ENCODE measurements at places on chromosomes 2 and 18. TPM values are rescaled to one million over a fixed set of nuclear protein-coding genes. Genes with fewer than 3 reads are reported as not detected.

UGT1A3 gene
- total RNA-seq: not detected

TNS1 gene
- total RNA-seq: 0.13 TPM

CBLN2 gene
- total RNA-seq: not detected

REG3A gene
- not detected for total RNA-seq

RNF144A gene
- total RNA-seq: 0.56 TPM

AOX1 gene
- not detected for total RNA-seq

DNA sequence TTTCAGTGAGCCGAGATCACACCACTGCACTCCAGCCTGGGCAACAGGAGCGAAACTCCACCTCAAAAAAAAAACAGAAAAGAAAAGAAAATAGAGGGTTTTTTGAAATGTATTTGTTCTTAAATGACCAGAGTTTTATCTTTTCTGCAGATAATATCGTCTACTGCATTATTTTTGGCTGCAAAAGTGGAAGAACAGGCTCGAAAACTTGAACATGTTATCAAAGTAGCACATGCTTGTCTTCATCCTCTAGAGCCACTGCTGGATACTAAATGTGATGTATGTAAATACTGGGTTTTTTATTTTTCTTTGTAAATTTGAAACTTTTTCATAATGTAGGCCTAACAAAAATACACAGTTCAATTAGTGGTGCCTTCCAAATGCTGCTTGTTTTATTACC lies 18.1 kb downstream of the CCNT2 start:
- no peak overlapping the region for H3K27ac ChIP-seq
- DNase-seq: no peak
- no peak overlapping the region for H3K4me3 ChIP-seq
- peaks cover 35% of the 10 kb centered on the region for H3K4me1 ChIP-seq

GRCh38 chr18:34647251-34647650 lies 62.8 kb upstream of the DTNA start:
- H3K27ac ChIP-seq: no peak overlapping the region
- H3K36me3 ChIP-seq: no peaks in the 10 kb centered on the region
- peaks cover 2% of the 10 kb centered on the region for H3K27me3 ChIP-seq
- H3K4me3 ChIP-seq: no peak overlapping the region
- DNase-seq: no peak

- H3K36me3 ChIP-seq: no peaks in the 10 kb centered on the region
- H3K4me3 ChIP-seq: no peak overlapping the region
- H3K27me3 ChIP-seq: peaks cover 10% of the 10 kb centered on the region
- DNase-seq: no peak
- no peak overlapping the region for H3K27ac ChIP-seq
These were observed 95.3 kb downstream of the RBM43 start for GRCh38 chr2:151166410-151166809.

- H3K27ac ChIP-seq: no peak overlapping the region
- no peaks in the 10 kb centered on the region for H3K36me3 ChIP-seq
- H3K27me3 ChIP-seq: peaks cover 5% of the 10 kb centered on the region
These were observed 44.1 kb downstream of the TGFA start for GRCh38 chr2:70509565-70509964.

DNA sequence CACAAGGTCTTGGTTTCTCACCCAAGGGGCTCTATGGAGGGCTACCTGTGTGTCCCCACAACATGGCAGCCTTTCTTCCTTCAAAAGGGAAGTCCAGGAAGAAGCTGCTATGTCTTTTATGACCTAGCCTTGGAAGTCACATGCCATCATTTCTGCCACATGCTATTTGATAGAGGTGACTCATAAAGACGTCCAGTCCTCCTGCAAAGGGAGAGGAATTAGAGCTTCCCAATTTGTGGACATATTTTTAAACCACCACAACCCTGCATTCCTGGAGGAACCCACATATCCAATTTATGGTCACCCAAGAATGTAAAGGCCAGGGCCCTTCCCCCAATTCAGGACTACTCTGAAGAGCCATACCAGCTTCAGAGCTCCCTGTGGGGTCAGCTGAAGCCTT lies 246.2 kb downstream of the CYP26B1 start:
- DNase-seq: no peak
- no peaks in the 10 kb centered on the region for H3K4me1 ChIP-seq
- no peak overlapping the region for H3K4me3 ChIP-seq

DNA sequence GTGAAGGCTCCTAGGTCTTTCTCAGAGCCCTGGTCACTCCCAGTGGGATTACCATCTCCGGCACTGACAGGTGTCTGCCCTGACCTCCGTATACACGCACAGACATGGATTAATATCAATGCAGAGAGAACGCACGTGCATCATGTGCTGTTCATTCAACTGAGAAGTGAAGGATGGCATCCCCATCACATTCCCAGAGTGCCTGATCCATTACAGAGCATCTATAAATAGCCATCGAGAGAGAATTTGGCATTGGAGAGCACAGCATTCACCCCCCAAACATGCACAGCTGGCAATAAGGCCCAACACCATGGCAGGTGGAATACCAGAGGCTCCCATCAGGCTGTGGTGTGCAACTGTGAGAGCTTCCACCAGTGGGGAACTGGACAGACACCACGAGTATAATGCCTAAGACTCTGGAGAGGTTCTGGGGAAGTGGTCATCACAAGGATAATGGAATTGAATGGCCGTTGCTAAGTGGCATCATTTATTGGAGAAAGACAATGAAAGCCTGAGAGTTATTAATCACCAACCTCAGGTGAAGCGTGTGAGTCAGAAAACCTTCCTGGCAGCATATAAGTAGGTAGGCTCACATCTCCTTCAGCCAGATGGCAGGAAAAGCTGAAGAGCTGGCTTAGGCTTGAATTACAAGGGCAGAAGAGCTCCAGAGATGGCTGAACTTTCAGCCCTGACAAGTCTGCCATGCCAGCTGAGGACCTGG lies 244.5 kb upstream of the ID2 start:
- H3K36me3 ChIP-seq: no peaks in the 10 kb centered on the region
- no peak overlapping the region for H3K4me3 ChIP-seq
- H3K27ac ChIP-seq: no peak overlapping the region

DNA sequence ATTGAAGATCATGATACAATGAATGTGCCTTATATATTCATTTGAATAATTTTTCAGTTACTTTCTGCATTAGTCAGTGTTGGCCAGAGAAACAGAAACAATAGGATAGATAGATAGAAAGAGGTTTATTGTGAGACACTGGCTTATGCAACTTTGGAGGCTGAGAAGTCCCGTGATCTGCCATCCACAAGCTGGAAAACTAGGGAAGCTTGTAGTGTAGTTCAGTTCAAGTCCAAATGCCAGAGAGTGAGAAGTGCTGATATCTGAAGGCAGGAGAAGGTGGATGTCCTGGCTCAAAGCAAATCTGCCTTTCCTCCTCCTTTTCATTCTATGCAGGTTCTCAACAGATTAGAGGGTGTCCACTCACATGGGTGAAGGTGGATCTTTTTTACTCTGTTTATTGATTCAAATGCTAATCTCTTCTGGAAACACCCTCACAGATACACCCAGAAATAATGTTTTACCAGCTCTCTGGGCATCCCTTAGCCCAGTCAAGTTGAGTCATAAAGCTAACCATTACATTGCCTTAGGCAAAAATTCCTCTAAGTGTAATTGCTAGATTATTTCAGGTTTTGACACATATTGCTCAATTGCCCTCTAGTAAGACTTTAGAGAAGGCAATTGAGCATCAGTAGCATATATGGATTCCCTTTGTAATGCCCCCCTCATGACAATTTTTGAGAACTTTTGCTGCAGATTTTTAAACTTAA lies 341.4 kb downstream of the LPIN1 start:
- H3K27me3 ChIP-seq: no peaks in the 10 kb centered on the region
- H3K36me3 ChIP-seq: no peaks in the 10 kb centered on the region
- no peak overlapping the region for H3K27ac ChIP-seq
- DNase-seq: no peak
- peaks cover 12% of the 10 kb centered on the region for H3K4me1 ChIP-seq

- DNase-seq: no peak
- H3K36me3 ChIP-seq: no peaks in the 10 kb centered on the region
- peaks cover 10% of the 10 kb centered on the region for H3K4me1 ChIP-seq
- no peaks in the 10 kb centered on the region for H3K27me3 ChIP-seq
These were observed 64.4 kb upstream of the CXCR4 start for GRCh38 chr2:136182315-136182714.

DNA sequence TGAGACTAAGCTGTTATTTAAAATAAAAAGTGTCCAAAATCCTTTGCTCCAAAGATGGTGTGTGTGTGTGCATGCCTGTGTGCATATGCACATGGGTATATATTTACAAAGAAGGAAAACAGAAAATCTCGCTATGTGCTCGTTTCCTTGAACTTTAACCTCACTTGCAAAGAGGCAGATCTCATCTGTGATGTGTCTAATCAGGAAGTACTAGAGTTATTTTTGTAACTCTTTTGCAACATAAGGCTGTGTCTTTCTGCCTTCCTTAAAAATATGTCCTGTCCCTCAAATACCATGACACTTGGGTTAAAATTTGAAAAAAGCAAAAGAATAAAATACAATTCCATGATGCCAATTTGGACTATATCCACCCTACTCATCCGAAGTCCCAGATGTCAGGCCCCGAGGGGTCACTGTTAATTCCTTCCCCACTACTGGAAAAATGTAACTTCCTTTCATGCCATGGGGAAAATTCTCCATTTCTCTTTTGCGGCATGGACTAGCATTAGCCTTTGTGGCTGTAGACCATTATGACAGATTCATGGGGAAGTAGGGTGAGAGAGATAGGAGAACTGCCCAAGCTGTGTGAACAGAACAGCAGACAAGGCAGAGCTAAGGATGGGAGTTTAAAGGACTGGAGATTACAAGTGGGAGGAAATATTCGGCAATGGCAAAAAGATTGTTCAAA lies 191.3 kb downstream of the MYO1B start:
- no peaks in the 10 kb centered on the region for H3K27me3 ChIP-seq
- H3K4me3 ChIP-seq: no peak overlapping the region
- H3K36me3 ChIP-seq: no peaks in the 10 kb centered on the region
- peaks cover 6% of the 10 kb centered on the region for H3K4me1 ChIP-seq

DNA sequence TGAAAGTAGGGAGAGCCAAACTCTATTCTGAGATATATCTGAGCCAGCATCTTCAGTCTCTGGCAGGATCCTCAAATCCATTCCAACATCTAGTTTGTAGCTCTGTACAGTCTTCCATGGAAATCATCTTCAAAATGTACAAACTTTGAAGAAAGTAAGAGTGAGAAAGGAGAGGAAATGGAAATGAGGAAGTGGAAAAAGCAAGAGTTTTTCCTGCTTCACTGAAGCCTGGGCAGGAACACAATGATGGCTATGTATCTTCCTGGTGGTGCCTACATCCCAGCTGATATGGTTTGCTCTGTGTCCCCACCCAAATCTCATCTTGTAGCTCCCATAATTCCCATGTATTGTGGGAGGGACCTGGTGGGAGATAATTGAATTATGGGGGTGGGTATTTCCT lies 4.1 kb upstream of the RPIA start:
- no peak overlapping the region for H3K4me3 ChIP-seq
- DNase-seq: no peak
- no peaks in the 10 kb centered on the region for H3K27me3 ChIP-seq
- H3K4me1 ChIP-seq: peaks cover 30% of the 10 kb centered on the region
- no peak overlapping the region for H3K27ac ChIP-seq
